ENCODE measurements at places on chromosomes 2 and 18.

DNA sequence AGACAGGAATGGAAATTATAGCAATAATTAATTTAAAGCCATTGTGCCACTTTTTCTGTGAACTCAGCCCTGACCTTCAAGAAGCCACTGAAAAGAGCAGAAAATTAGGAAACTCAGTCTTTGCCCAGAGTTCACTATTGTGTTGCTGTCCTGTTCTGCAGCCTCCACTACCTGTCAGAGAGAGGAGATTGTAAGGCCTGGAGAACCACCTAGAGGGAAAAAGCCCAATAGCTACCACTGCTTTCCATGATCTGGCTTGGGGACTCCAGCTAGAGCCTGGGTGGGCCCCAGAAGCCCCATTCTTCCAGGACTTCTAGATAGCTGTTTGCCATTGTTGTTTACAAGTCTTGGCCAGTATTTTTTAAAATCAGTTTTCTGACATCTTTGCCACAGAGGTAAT is 176.1 kb upstream of the KLF7 start:
- DNase-seq, result no peak

GRCh38 chr2:118968961-118969733 is 27.2 kb downstream of the MARCO start:
- no peak for DNase-seq

DNA sequence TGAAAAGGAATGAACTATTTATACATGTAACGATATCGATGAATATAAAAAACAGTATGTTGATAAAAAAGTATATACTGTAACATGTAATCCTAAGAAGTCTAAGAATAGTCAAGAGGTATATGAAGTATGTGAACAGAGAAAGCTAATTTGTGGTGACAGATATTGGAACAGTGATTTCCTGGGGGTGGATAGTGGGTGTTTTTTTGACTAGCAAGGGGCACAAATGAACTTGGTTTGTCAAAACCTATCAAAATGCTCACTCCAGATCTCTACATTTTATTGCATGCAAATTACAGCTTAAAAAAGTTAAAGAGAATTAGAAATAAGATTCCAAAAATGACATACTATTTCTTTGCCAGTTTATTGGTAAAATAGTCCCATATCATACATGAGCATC is 35.4 kb downstream of the PTH2R start:
- DNase-seq, result no peak

DNA sequence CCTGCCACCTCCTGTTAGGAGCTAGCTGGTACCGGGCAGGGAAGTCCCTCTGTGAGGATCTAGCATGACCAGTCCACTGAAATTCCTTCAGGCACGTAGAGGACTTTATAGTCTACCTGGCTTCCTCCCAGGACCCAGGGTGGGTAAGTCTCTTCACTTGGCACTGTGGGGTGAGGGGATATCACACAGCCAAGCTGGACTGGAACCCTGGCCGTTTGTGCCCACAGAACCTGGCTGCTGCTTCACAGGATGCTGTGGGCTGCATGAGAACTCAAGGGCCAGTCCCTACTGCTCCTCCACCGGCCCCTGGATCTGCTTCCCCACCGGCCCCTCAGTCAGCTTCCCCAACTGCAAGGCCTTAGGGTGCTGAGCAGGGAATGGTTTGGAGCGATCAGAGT is 35.8 kb downstream of the HS1BP3 start:
- DNase-seq, result no peak

DNA sequence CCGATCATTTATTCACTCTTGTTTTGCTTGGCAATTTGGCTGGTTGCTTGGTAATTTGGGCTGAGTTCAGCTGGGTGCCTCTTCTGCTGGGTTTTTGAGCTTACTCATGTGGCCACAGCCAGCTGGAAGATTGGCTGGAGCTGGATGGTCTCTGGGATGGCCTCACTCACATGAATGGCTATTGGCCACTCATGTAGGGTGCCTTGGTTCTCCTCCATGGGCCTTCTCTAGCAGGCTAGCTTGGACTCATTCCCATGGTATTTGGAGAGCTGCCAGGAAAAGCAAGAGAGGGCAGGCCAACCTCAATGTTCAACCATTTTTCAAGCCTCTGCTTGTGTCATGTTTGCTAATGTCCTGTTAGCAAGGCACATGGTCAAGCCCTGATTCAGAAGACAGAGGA is 16.9 kb downstream of the ZAP70 start:
- DNase-seq, result no peak

DNA sequence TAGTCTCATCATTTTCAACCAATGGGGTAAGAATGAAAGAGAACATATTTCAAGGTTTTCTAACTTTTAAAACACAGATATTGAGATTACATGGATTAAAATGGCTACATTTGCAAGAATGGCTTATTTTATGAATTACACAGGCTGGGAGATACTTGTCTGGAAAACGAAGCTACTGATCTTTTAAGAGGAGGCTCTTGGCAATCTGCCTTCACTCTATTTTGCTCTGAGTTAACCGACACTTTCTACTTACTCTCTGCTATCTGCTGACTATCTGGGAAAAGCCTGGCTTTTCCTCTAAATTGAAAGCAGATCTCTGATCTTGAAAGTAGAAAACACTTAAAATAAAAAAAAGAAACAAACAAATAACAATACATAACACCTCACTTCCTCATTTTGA is 325.4 kb upstream of the LINC00305 start:
- DNase-seq, result no peak

DNA sequence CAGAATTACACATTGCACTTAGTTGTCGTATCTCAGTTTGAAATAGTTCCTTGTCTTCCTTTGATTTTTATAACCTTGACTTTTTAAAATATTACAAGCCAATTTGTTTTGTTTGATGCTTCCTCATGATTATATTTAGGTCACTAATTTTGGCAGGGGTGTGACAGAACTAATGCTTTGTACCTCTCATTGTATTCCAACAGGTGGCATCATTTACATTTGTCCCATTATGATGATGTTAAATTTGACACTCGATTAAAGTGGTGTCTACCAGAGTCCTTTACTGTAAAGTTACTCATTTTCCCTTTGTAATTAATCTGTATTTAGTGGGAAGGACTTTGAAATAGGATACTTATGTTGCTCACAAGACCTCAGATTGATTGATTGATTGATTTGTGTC is 21.5 kb upstream of the MFSD2B start:
- peak; percentile 3 for DNase-seq

DNA sequence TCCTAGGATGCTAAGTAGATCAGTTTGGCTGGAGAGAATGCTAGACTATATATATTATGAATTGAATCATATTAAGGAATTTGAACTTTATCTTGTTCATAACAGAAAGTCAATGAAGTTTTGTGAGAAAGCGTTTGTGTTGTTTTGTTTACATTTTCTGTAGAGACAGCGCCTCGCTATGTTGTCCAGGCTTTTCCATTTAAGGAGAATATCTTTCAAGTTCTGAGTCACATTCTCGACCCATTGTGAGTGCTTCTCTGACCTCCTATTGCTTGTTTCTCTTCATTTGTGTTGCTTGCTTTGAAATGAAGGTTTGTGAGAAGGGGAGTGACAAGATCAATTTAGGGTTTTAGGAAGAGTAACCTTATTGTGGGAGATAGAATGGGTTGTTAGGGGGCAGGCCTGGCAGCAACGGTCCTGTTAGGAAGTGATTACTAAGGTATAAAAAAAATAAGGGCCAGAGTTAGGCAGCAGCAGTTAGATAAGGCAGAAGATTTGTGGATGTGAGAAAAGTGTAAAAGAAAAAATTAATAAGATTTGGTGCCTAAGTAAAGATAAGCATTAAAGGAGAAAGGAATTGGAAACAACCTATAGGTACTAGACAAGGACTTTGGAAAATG is 47.6 kb upstream of the ACVR1 start:
- no peak for DNase-seq

GRCh38 chr2:188412190-188412589 is 120.5 kb downstream of the GULP1 start:
- DNase-seq, result no peak

DNA sequence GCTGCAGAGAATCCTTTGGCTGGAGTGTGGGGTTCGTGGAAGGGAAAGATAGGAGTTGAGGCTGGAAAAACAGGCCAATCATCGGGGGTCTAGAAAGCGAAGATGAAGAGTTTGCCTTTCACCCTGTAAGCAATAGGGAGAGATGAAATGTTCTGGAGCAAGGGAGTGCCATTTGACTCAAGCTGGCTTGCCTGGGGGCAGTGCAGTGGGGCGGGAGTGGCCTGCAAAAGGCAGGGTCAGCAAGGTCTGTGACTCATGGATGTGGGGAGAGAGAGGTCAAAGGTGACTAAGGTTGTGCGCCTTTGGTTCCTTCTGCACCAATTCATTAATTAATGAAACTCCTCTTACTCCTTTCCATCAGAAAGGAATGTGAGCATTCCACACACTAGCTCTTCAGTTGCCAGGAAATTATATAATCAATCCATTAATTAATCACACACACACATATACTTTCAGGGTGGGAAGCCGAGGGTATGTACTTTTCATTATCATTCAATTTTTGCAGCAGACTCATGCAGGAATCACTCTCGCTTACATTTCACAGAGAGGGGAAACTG is 227.6 kb downstream of the MYCN start:
- no peak for DNase-seq

DNA sequence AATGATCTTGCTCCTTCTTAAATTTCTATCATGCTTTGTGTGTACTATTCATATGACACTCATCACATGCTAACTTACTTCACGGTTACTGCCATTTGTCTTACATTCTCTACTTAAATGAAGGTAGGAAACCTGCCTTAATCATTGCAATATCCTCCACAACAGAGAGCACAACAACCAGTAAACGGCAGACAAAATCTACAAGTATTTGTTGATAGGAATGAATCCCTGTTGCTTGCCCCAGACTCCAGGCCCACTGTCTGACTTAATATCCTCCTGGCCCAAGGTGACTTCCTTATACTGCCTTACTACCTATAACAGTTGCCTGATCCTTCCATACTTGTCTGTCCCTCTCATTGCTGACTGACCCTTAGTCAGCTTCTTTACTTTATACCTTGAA is 3.5 kb downstream of the PPP3R1 start:
- DNase-seq, result no peak

GRCh38 chr2:174836377-174836994 is 72.2 kb upstream of the CHRNA1 start:
- peak; percentile 90 for DNase-seq

DNA sequence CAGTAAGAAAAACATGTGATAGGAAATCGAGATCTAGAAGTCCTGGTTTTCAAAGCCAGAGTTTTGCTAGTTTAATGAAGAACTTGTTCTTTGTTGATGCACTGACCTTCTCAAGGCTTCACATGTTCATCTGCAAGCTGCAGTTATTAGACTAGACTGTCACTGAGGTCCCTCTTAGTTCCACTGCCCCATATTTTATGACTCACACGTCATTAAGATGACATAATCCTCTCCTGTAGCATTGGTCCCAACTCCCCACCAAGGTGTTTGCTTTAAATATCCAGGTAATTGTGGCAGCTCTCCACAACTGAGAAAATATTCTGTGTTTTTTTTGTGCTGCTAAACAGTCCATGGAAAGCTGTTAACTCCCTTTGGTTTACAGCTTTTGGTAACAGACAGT is 149.7 kb downstream of the MREG start:
- DNase-seq, result no peak

DNA sequence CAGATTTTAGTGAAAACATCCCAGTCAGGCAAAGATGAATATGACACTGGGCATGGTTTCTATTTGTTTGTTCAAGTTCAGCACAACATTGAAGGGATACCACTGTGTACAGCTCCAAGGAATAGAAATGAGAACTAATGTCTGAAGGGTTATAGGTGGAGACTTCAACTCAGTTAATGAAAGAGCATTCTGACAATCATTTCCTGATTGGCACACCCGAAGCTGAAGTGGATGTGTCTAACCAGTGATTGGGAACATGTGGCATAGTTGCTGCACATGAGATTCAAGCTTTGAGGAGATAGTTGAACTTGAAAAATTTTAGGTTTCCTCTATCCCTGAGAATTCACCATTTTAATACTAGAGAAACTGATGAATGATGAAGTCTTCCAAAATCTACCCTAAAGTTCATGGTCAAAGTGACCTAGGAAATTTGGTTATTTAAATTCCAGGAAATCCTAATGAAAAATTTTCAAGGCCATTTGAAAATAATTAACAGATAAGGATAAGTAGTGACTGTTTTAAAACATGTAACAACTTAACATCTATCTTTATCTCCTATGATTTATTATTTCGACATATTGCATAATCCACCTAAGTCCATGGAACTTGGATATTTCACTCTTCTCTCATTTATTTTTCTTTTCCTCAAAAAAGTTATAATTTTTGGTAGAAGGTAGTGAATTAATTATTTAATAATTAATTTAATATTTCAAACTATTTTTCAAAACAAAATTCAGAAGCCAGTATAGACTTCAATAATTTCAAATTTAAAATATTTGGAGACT is 38.0 kb downstream of the SLC9A4 start:
- no peak for DNase-seq

GRCh38 chr18:47893939-47894699 is 36.3 kb downstream of the SMAD2 start:
- DNase-seq, result no peak

DNA sequence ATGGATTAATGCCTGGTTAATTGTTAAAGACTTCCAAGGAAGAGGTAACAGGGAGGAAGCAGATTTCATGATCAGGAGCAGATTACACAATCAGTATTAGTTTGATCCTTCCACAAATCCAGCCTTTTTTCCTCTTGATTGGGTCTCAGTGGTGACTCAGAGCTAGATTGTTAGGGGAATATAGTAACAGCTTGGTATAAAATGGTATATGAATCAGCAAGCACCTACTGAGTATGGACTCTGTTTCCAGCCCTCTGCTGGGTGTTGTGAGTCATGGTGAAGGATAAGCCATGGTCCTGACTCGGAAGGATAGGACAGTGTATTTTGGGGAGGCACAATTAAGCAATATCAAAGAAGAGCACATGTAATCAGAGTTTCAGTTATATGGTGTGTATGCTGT is 272.4 kb upstream of the DPP10 start:
- DNase-seq, result no peak

DNA sequence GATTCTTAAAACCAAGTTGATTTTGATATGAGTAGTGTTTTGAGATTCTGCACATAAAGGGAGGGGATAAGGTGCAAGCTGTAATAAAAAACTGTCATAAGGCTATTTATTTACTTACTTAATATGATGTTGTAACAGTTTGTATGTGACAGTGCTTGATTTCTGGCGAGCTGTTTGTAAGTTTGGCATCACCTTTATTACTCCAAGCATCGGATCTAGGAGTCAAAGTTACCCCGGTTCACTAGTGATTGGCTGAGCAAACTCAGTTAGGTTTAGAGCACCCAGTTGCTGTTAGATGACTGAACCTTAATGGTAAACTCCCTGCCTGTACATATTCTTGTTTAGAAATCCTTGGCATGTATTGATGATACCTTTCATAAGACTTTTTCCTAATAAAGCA is 16.1 kb downstream of the ZCCHC2 start:
- no peak for DNase-seq

DNA sequence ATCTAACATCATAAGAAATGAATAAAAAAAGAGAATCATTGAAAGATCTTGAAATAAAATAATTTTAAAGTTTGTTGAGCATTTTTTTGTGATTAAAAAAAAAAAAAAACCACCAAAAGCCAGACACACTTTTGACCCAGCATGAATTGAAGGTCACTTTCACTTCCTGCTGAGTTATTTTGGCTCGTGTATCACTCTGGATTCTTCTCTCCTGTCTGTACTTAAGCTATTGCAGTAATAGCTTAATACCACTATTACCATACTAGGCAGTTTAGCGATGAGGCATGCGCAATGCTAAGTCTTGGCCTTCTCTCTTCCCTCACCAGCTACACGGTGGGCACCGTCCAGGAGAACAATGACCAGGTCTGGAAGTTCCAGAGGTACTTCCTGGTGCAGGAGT is 54.5 kb upstream of the SPP2 start:
- no peak for DNase-seq

- no peak for DNase-seq
These were observed 274.9 kb upstream of the UBE2E3 start for GRCh38 chr2:180705551-180705950.

GRCh38 chr2:162475661-162476060 is 131.7 kb downstream of the GCA start:
- DNase-seq, result no peak
